ENCODE measurements at places on chromosomes 4 and X. TPM values are rescaled to one million over a fixed set of nuclear protein-coding genes. Genes with fewer than 3 reads are reported as not detected.

The SLC16A2 gene
- 13.6 TPM for total RNA-seq

The MFAP3L gene
- total RNA-seq = 0.50 TPM

The SHOX gene
- total RNA-seq = not detected

The MSN gene
- 307 TPM for total RNA-seq

The STPG2 gene
- total RNA-seq = not detected

The POU3F4 gene
- total RNA-seq = not detected

The OSTC gene
- total RNA-seq = 212 TPM

The ACE2 gene
- total RNA-seq = not detected

The EMCN gene
- not detected for total RNA-seq

The CYTL1 gene
- 1.5 TPM for total RNA-seq

The CXCL1 gene
- 7.3 TPM for total RNA-seq

The VCX3B gene
- not detected for total RNA-seq

The NWD2 gene
- total RNA-seq = not detected

The FAM133A gene
- not detected for total RNA-seq

The C1QTNF7 gene
- total RNA-seq = 1.2 TPM

The ADH1A gene
- not detected for total RNA-seq

The ATP2B3 gene
- not detected for total RNA-seq

The NUDT10 gene
- total RNA-seq = 4.2 TPM

The NLRP2B gene
- total RNA-seq = not detected

The FRG2 gene
- not detected for total RNA-seq

The RPS6KA6 gene
- 0.74 TPM for total RNA-seq
